ENCODE measurements at places on chromosomes 4 and X.
A peak's percentile ranks its signal among the peaks of the same experiment; 100 is the strongest.

GRCh38 chrX:112631892-112632291 lies 47.8 kb downstream of the LHFPL1 start:
- DNase-seq: no peak

GRCh38 chr4:105620640-105621323 lies 68.4 kb downstream of the ARHGEF38 start:
- no peak for DNase-seq

GRCh38 chr4:150986085-150986484 lies 29.0 kb downstream of the LRBA start:
- no peak for DNase-seq

DNA sequence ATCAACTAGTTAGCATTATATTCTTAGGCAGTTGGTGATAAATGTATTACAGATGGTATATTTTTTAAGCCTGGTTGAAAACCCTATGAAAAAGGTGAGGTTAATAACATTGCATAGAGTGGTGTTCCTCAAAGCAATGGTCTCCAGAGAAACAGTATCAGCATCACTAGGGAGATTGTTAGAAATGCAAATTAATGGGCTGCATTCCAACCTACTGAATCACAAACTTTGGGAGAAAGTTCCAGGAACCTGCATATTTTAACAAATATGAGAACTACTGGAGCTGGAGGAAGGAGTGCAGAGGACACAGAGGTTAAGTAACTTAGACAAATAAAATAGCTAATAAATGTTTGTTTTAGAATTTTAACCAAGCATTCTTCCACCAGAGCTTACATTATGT lies 166.9 kb upstream of the PCDH10 start:
- DNase-seq: no peak

GRCh38 chrX:21666679-21667078 lies 8.5 kb upstream of the KLHL34 start:
- no peak for DNase-seq

- no peak for DNase-seq
These were observed 371.2 kb downstream of the AFF2 start for GRCh38 chrX:148871422-148872160.

- DNase-seq: no peak
These were observed 387.5 kb upstream of the PPP1R2C start for GRCh38 chrX:43165343-43165920.

- DNase-seq: no peak
These were observed 3.5 kb upstream of the SERTM2 start for GRCh38 chrX:111507933-111508332.

- DNase-seq: no peak
These were observed 46.9 kb upstream of the GRXCR1 start for GRCh38 chr4:42845586-42845985.

- no peak for DNase-seq
These were observed 56.9 kb downstream of the FAT1 start for GRCh38 chr4:186666750-186667149.

DNA sequence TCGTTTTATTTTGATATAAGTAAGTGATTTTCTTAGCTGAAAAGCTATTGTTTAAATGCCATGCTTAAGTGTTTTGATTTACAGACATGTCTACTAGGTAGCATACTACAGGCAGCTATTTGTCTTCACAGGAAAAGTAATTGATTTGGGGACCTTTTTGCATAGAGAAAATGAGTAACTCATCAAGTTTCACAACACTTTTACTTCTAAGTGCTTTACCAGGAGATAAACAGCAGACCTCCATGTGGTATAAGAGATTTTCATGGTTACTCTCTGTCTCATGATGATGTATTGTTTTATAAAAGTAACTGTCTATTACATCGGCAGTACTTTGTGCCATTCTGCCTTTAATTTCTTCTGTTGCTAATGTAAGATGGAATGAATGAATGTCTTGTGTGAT lies 28.7 kb downstream of the RBPJ start:
- DNase-seq: no peak

- no peak for DNase-seq
These were observed 694.0 kb downstream of the IL1RAPL1 start for GRCh38 chrX:29281078-29281742.

DNA sequence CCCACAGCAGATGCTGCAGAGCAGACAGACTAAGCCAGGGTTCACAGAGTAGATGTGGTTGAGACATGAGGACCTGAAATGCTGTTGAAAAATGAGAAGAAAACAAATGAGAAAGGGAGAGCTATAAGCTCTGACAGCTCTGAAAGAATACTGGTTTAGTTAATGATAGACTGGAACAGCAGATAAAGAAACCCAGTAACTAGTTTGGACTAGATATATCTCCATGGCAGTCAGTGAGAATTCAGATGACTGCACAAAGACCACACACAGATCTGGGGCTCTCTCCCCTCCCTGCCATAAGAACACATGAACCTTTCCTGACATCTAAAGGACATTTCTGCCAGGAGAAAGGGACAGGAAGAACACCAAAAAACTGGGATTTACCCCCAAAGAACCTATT lies 8.2 kb downstream of the NAA11 start:
- no peak for DNase-seq

DNA sequence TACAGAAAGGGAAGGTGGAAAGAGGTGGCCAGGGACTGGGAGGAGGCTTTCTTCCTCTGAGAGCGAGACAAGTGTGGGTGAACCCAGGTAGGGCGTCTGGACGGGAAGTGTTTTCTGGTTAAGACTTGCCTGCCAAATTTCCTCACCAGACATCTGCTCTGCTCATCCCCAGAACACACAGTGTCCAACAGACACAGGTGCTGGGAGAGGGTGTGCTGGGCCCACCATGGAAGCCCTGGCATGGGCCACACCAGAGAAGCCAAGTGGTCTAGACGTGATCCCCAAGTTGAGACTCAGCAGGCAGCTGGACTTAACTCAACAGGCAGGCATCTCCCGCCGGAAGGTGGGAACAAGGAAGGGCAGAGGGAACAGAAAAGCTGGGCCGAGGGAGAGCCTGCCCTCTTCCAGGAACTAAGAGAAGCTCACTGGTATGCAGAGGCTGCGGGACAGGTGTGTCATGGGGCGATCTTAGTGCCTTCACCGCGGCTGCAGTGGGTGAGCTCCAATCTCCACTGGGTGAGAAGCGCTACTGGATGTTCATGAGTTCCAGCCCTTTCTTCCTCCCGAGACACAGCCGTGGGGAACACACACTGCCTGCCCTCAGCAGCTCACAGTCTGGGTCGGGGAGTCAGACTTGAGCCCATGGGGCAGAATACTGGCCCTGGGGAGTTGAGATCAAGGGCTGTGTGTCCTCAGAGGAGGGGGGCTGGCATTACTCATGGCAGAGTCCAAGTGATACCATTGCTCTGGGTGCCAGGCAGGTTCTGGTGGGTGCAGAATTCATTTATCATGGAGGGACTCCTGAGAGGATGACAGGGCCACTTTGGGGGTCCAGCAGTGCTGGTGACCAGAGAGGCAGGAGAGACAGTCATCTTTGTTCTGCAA lies 110.2 kb downstream of the CPZ start:
- DNase-seq: peak; percentile 59

- no peak for DNase-seq
These were observed 1.2 kb upstream of the AMOT start for GRCh38 chrX:112841820-112842157.

- no peak for DNase-seq
These were observed 115.9 kb downstream of the RAB28 start for GRCh38 chr4:13368217-13368616.

- peak; percentile 81 for DNase-seq
These were observed 76.5 kb upstream of the BCOR start for GRCh38 chrX:40174001-40174853.

DNA sequence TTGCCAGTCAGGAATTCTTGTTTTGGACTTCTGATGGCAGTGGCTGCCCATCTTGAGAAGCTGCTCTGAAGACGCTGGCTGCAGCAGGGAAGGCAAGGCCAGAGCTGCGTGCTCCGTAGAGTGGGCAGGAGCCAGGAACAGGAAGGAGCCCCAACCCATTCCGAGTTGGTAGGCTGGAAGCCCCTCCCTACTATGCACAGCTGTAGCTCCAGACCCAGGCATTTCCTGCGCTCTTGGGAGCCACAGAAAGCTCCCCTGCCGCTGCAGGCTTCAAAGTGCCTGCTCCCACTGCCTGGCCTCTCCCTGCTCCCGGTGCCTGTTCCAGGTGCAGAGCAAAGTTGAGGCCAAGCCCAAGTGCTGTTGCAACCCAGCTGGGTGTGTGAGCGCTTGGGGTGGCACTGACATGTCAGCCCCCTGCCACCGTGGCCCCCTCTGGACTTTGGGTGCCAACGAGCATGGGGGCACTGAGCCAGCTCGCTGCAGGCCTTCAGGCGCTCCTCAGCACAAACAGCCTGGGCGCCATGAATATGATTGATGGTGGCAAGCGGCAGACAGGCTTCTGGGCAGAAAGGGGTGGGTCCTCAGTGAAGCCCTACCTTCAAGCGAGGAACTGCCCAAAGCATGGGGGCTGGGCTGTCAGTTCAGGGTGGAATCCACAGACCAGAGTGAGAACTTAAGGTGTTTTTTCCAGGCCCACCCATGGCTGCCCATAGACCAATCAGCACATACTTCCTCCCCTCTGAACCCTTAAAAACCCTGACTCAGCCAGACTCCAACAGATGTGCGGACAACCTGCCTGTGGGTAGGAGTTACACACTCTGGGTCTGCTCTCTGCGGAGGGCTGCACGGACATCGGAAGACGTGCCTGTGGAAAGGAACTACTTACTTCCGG lies 677.2 kb upstream of the INTU start:
- DNase-seq: no peak

DNA sequence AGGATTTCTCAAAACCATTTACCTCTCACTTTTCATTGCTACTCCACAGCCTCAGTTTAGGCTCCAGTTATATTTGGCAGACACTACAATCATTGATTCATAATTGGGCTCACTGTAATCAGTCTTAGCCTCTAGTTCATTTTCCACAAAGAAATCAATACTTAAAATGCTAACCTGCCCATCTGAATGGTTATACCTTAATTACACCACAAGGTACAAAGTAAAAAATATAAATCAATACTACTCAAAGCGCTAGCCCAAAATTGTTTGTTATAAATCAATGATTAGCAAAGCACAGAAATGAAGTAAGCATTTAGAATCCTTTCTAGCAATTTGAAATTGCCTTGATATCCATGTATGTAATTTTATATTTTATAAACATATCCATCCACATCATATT lies 222.6 kb upstream of the NDST3 start:
- no peak for DNase-seq

GRCh38 chr4:56537147-56537546 lies 31.6 kb downstream of the ARL9 start:
- DNase-seq: no peak

DNA sequence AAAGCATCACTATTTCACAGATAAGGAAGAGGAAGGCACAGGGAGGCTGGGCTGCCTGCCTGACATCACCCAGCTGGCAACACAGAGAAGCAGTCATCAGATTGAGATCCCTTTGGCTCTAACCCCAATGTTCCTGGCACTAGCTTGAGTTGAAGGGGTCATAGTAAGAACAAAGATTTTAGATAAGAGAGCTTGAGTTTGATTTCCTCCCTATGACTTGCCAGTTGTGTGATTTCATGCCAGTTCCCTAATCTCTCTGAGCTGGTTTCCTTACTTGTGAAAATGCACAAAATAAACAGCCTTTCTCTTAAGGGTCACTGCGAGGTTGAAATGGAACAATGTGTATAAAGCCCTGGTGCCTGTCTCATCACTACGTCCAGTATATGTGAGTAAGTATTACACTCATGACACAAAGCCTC lies 475.4 kb upstream of the HS3ST1 start:
- no peak for DNase-seq

DNA sequence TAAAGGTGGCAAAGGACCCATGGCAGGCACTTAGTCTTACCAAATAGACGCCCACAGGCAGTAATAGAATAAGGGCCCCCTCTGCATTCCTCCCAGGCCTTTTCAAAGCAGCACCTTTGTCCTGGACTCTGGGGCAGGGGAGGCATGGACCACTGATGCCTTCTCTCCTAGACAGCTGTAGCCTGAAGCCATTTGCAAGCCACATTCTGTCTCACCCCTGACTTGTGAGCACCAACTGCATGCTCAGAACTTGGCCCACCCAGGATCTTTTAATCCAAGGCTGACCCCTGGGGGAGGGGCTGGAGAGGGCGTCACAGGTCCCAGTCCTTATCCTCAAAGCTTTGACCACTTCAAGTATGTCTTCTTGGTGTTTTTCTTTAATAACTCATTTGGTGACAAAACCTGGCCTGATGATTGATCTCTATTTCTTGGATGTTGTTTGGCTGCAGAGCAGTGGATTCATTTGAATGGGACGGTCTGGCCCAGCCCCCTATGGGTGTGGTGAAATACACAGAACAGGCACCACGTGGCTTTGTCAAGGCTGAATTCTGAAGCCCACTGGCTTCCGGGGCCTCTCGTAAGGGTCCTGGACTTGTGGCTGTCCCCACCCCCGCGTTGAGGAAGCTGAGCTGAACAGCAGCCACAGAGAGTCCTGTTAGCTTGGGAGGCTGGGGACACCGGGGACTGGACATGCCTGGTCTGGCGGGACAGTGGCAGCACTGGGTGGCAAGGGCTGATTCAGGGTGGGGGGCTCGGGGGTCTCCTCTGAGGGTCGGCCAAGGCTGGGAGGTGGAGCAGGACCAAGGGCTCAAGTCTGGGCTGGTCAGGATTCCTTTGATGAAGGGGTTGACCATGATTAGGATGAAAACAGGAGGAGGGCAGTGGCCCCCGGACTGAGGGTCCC lies 36.6 kb downstream of the ADRA2C start:
- no peak for DNase-seq

- DNase-seq: no peak
These were observed 8.2 kb downstream of the KLHL15 start for GRCh38 chrX:24018809-24019208.

Data from sigmoid colon (tissue), 7 donors.